ENCODE measurements at places on chromosomes 2 and 18. TPM values are rescaled to one million over a fixed set of nuclear protein-coding genes. Genes with fewer than 3 reads are reported as not detected.

GRCh38 chr18:857986-858385 lies 45.9 kb upstream of the YES1 start:
- no peak for DNase-seq

GRCh38 chr18:64994370-64994769 lies 756.4 kb upstream of the CDH7 start:
- DNase-seq: no peak

DNA sequence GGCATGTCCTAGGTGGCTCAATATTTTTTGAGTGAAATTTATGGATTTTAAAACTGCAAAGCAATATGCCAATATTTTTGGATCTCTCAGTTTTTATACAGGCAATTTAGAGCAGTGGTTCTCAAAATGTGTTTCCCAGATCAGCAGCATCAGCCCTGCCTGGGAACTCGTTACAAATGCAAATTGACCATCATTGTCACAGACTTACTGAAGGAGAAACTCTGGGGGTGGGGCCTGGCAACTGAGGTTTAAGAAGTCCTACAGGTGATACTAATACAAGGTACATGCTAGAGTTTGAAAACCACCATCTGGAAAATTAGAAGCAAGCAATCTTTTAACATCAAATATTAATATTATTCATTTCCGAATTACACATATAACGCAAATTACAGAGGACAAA lies 215.6 kb upstream of the PID1 start:
- DNase-seq: no peak

GRCh38 chr2:131032393-131032836 lies 60.8 kb downstream of the FAM168B start:
- DNase-seq: no peak

DNA sequence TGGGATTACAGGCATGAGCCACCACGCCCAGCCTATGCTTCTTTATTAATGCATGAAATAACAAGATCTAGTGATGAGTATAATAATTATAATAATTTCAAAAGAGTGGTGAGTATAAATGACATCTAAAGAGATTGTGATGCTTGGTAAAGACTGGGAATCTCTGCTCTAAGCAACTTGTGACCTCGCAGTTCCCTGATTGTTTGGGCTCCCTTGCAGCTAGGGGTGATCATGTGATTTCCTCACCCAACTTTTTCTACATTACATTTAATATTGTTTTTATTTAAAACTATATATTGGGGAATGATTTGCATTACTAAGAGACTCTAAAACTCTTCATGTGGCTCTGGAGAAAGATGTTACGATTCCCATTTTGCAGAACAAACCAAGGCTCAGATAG lies 4.1 kb upstream of the PPM1B start:
- no peak for DNase-seq

DNA sequence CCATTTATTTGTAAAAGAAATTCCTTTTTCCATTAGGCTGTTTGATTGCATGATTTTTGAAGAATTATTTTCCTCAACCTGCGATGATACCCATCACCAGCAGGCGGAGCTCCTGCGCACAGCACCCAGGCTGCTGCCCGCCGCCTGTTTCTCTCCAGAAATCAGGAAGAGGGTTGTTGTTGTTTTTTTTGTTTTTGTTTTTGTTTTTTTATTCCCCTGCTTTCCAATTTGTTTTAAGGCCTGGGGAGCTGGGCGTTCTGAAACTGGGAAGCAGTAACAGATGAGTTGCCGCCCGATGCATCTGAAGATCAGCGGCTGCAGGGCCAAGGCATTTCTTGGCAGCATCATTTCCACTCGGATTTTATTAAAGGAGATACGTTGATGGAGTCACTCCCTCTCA lies 132.1 kb downstream of the MBP start:
- DNase-seq: peak; percentile 55

DNA sequence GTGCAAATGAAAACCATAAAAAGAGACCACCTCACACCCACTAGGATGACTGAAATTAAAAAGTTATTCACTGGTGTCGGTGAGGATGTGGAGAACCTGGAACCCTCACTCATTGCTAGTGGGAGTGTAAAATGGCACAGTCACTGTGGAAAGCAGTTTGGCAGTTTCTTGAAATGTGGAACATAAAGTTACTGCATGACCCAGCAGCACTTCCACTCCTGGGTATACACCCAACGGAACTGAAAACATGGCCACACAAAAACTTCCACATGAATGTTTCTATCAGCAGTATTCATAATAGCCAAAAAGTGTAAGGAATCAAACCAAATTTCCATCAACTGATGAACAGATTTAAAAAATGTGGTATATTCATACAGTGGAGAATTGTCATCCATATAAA lies 65.1 kb upstream of the SLC66A3 start:
- no peak for DNase-seq

DNA sequence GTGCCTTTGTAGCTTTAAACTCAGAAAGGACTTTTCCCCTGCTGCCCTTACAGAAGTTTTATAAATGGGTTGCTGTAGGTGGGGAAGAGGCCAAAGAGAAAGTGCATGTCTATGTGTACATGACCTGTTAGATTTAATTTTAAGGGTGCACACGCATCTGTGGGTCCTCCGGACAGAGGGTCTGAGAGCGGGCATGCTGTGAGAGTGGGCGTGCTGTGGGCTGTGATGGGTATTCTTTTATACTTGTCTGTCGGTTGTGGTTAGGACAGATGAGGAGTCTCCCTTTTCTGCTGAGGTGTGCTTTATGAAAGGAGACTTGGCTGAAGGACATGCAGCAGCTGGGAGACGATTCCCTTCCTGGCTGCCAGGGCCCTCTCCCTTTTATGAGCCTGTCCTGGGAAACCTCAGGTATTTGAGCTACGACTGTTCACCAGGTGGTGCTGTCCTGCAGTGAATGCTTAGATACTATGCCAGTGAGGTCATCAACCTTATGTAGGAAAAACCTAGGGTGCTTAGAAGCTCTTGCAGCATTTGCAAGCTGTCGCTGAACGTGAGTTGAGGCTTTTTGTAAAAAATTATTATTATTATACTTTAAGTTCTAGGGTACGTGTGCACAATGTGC lies 67.5 kb downstream of the TANC1 start:
- no peak for DNase-seq

GRCh38 chr2:104254017-104254416 lies 599.9 kb upstream of the POU3F3 start:
- DNase-seq: no peak

DNA sequence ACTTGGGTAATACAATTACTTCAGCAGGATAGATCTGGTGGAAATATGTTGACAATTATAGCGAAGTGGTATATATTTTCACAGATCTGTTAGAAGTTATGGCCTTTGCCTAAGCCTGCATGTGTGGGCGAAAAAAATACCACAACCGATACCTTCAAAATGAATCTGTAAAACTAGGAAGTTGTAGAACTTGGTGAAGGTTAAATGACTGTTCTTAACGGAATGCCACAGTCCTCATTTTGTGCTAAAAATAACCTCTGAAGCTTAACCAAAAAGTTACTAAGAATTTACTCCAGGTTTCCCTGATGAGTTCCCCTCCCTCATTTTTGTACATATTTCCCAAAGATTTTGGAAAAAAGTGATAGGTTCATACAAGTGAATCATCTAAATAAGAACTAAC lies 550.7 kb downstream of the THSD7B start:
- no peak for DNase-seq

DNA sequence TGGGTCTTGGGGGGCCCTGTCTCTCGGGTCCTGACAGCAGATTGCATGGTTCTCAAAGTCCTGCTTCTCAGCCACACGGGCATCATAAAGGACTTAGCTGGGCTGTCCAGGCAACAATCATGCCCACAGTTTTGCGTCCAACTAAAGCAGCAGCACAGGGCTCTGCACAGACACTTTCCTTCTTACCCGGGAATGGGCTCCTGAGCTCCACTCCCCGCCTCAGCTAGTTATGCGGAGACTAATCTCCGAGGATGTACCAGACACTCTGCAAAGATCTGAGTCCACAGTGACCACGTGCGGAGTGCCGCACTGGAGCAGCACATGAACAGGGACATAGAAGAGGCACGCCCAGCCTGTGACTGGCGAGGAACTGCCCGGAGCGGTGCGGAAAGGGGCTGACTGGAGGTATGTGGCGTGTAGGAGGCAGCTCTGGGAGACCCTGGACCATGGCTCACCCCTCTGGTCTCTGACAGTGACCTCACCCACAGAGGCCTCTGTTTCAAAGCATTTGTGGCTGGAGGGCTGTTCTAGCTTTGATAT lies 270.0 kb downstream of the HDAC4 start:
- no peak for DNase-seq

DNA sequence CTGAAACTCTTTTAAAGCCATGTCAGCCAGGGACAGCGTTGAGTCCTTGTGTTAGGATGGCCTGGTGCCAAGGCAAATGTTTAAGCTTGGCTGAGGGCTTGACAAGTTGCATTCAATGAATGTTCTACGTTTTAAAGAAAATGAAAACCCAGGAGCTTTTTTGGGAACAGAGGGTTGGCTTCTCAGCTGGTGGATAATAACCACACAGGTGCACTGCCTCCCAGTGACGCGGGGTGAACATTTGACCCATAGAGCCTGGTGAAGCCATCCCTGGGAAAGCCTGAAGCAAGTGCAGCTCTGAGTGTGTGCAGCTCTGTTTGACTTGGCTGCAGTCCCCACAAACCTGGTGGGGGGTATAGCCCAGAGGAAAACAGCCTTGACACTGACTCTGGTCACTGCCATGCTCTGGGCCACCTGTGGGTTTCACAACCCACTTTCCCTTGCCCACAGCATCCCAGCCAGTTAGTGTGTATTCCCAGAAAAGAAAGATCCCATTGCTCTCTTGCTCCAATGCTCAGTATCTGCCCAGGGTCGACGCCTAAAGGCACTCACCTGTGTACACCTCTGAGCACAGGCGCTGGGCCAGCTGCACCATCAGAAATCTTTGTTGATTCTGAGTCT lies 874.9 kb downstream of the RNF144A start:
- peak; percentile 85 for DNase-seq

- DNase-seq: no peak
Observed at GRCh38 chr18:3675994-3676393, 226.0 kb downstream of the TGIF1 start.

DNA sequence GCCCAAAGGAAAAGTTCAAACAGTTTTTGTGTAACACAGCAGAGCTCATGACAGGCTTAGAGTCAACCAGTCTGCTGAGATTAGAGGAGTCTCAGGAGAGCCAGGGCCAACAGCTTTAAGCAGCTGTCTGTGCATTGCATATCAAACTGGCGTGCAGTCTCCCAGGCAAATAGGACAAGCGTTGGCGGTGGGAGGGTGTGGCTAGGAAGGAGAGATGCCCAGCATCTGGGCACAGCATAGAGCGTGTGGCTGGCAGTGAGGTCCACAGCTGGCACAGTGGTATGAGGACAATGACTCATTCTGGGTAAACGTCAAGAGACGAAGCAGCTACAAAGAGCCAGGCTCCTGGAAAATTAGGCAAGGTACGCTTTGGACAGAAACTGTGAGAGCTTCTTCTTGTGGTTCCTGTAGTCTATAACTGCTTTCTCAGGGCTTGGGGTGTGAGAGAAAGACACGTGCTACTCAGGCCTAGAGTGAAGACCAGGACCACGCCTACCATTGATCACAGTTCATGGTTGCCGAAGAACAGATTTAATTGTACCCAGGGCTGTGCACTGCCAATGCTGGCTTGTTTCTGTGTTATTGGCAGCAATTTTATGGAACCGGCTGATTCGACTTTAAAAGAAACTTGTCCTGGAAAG lies 14.8 kb downstream of the ZAP70 start:
- DNase-seq: no peak

- DNase-seq: no peak
Observed at GRCh38 chr18:43312891-43313290, 35.6 kb upstream of the SYT4 start.

GRCh38 chr2:11505652-11506610 lies 27.9 kb upstream of the GREB1 start:
- DNase-seq: peak; percentile 59

DNA sequence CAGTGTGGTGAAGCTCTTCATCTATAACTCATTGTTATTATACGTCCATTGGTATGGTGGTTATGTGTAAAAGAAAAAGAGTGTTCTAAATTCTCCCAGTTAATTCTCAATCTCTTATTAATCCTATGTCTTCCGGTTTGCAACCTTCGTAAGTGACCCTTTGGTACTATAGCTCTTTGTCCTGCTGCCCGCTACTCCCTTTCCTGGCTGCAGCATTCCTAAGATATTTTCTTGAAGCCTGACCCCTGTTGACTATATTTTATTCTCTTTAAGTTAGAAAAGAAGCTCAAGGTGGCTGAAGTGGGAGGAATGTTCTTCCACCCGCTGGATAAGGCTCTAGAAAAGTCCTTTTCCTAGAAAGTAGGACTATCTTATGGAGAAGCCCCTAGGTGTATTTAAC lies 684.8 kb downstream of the SOCS6 start:
- no peak for DNase-seq

DNA sequence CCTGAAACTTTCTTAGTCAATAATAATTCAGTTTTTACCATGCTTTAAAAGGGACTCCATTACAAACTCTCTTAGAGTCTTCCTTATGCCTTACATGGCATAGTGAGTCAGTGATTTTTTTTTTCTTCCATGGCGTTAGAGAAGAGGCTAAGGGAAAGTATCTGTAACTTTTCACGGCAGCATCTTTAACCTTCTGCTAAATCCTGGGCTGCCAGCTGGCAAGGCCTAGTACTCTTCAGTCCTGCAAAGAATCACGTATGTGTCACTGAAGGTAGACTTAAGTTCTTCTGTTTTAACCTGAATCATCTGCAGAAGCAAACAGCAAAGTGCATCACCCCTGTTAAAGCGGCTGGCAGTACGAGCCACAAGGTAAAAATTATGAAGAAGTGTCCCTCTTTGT lies 286.3 kb upstream of the FN1 start:
- DNase-seq: no peak

- DNase-seq: no peak
Observed at GRCh38 chr18:6590326-6590725, 139.2 kb upstream of the ARHGAP28 start.

DNA sequence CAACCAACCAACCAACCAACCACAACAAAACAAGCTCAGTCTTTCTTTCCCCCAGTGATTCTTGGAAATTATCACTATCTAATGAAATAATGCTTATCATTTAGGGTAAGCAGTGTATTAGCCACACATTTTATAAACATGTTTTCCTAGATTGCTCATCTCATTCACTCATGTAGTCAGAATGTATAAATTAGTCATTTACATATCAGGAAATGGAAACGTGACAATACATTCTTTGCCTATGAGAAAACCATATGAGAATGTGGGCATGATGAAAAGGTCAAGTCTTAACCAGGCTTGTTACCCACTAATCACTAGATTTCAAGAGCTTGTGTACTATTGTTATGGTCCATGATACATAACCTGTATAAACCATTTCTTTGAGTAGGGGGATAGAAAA lies 1583.4 kb upstream of the PIK3C3 start:
- DNase-seq: no peak

DNA sequence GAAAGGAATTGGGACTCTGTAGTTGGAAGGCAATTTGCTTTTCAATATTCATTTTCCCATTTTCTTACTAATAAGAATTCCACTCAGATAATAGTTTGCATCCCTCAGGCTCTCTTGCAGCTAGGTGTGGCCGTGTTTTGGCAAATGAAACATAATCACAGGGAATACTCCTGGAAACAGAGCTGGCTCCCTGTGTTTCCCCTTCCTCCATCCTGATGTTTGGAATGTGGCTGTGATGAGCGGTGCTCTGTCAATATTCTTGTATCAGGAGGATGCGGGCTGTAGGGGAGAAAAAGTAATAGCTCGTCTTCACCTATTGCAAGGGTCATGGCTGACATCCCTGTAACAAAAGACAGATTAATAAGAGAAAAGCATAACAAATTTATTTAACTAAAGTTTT lies 271.0 kb downstream of the MYCN start:
- DNase-seq: no peak

CYS1 gene
- total RNA-seq: 0.65 TPM

LYG1 gene
- 0.65 TPM for total RNA-seq

LYPD1 gene
- 0.40 TPM for total RNA-seq

IDH1 gene
- 293 TPM for total RNA-seq

MDH1B gene
- total RNA-seq: 0.28 TPM
